ENCODE measurements at places on chromosomes 2 and 18. TPM values are rescaled to one million over a fixed set of nuclear protein-coding genes. Genes with fewer than 3 reads are reported as not detected.

The MAP2 gene
- total RNA-seq: 7.2 TPM

- DNase-seq: no peak
Observed at GRCh38 chr2:209579230-209579749, 155.4 kb downstream of the MAP2 start.

DNA sequence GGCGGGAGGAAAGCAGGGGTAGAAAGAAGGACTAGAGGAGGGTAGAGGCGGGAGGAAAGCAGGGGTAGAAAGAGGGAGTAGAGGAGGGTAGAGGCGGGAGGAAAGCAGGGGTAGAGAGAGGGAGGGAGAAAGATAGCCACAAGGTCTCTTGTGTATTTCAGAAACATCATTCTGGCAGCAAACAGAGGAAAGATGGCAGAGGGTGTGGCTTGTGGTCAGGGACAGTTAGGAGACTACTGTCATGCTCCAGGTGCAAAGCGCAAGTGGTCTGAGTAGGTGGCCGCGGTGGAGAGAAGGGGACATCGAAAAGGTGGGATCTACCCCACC, 82.4 kb upstream of the TAF1B start:
- no peak for DNase-seq

DNA sequence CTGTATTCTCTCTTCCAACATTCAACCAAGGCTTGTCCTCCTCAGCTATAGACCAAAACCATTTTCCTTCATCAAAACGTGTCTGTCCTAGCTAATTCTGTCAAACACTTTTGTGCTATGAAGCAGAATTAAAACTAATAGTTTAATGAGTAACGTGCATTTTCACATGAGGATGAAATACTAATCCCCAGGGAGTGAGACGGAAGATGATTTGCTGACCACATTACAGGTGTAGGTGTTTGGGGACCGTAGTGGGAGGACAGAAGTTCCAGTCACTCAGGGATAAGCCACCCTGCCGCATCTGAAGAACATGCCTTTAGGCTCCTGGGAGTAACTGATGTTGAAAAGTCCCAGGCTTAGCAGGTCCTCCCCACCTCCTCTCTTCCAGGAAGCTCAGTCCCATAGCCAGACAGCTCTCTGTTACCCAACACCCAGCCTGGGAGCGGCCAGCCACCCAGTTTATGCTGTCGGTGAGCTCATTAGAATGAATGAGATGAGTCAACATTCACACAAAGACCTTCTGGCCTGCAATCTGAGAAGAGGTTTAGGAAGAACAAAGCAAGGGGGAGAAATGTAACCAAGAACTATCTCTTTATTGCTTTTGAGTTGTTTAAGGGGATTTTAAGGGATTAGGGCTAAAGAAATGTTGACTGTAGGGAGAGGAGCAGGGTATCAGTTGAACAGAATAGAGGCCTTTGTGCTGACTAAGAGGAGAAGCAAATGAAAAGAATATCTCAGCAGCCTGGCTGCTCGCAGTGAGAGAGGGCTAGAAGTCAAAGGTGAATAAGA, 122.5 kb downstream of the FOXI3 start:
- DNase-seq: no peak

- no peak for DNase-seq
Observed at GRCh38 chr2:63755216-63755615, 86.5 kb upstream of the UGP2 start.

GRCh38 chr2:81007104-81007503, 702.6 kb upstream of the LRRTM1 start:
- no peak for DNase-seq

The NABP1 gene
- 12.2 TPM for total RNA-seq

DNA sequence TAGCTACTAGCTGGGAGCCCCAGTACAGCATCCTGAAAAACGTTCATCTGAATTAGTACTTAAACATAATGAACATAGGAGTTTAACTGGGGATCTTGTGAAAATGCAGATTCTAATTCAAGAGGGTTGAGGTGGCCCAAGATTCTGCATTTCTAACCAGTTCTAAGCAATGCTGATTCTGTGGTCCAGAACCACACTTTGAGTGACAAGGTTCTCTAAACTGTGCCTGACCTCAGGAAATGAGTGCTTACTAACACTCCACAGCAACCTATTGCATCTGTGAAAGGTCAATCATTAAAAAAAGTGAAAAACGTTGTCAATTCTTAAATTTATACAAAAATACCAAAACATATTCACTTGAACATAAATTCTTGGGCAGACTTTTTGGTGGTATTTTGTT, 157.1 kb upstream of the ZFP36L2 start:
- no peak for DNase-seq

GRCh38 chr2:95695613-95696012, 103.8 kb downstream of the TRIM43 start:
- DNase-seq: no peak

DNA sequence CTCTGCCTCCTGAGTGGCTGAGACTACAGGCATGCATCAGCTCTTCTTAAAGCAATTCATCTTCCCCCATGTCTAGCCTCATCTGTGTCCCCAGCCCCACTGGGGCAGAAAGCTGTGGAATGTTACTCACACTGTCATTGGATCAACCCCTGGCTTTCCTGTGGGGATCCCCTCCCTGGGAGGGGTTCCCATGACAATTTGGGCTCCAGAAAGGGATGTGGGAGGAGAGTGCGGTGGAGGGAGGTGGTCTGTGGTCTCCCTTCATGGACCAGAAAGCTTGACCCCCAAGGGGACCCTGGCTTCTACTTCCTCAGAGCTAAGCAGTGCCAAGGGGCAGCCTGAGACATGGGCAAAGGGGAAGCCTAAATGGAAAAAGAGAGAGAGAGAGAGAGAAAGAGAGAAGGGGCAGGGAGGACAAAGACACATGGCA, 1.3 kb downstream of the NGEF start:
- DNase-seq: peak; percentile 54

GRCh38 chr2:46722142-46722541, 193.5 kb downstream of the MCFD2 start:
- DNase-seq: no peak

- no peak for DNase-seq
Observed at GRCh38 chr2:126059379-126059778, 596.6 kb upstream of the GYPC start.

- no peak for DNase-seq
Observed at GRCh38 chr2:23497063-23497462, 112.1 kb downstream of the KLHL29 start.

GRCh38 chr2:44955593-44956392, 14.3 kb downstream of the SIX3 start:
- peak; percentile 92 for DNase-seq

DNA sequence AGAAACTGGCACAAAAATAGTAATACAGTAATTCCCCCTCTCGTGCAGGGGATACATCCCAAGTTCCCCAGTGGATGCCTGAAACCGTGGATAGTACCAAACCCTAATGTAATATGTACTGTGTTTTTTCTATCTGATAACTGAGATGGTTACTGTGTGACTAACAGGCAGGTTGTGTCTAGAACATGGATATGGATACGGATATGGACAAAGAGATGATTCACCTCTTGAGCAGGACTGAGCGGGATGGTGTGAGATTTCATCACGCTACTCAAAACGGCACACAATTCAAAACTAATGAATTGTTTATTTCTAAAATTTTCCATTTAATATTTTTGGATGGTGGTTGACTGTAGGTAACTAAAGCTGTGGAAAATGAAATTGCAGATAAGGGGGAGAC, 3.4 kb downstream of the MBD1 start:
- no peak for DNase-seq

The AQP12A gene
- not detected for total RNA-seq

DNA sequence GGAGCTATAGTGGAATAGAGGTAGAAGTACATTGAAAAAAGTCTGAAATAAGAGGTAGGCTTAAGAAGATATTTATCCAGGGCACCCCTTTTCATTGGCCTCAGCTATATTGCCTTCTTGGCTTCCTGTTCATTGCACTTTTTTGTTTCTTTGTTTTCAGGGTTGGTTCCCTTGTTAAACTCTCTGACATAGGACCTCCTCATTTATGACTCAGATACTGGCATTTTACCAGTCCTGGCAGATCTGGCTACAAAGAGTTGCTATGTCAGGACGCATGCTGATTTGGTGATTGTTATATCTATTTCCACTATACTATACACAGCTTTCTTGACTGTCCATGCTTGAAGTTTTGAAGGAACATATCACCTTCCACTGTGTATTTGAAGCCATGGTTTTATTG, 60.0 kb downstream of the GCA start:
- DNase-seq: no peak

- DNase-seq: no peak
Observed at GRCh38 chr2:119644186-119644585, 34.8 kb upstream of the TMEM177 start.

All from osteocyte (in vitro differentiated cells).